ENCODE measurements at places on chromosomes 5 and 9.

DNA sequence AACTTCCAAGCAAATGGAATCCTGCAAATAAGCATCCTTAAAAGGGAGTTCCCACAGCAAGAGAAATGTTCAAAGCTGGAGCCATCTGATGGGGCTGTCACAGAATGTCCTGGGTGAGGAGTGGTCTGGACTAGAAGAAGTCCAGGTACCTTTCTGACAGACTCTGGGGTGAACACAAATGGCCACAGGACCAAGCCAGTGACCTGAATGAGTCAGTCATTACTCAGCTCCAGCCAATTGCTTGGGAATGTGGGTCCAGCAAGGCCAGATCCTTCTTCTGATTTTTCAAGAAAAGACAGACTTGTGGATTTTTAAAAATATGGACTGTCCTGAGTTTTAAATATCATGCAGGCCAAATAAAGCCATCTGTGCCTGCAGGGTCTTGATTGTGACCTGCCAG lies 30.1 kb downstream of the GALNT10 start:
- DNase-seq = no peak

- no peak for DNase-seq
Measured at GRCh38 chr9:7216004-7216841, 458.4 kb downstream of the KDM4C start.

DNA sequence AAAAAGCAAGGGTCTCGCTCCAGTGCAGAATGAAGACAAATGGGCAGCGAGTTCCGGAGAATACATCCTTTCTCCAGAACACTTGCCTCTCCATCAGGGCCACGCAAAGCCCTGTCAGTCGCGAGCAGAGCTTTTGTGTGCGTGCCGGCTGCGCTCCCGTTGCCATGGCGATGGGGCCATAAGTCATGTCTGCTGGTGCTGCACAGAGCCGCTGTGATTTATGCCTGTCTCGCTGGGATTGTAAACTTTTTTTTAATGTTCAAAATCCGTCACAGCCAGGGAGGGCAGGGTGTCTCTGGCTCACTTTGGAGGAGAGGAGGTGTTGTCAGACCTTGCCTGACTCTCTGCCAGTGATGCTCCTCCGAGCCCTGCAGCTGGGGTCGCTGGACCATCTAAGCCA lies 272.7 kb downstream of the TRIM32 start:
- no peak for DNase-seq

GRCh38 chr5:434443-435146 lies 8.4 kb upstream of the EXOC3 start:
- DNase-seq = no peak

- DNase-seq = no peak
Measured at GRCh38 chr5:106159616-106160015, 1511.1 kb downstream of the EFNA5 start.

GRCh38 chr9:90189306-90189705 lies 453.3 kb downstream of the DIRAS2 start:
- no peak for DNase-seq

All from fibroblast of the conjunctiva (primary cell).